ENCODE measurements at places on chromosomes 7 and 10.
A peak's percentile ranks its signal among the peaks of the same experiment; 100 is the strongest.

- no peak for DNase-seq
Observed at GRCh38 chr7:28130277-28130676, 50.3 kb downstream of the JAZF1 start.

- no peak for DNase-seq
Observed at GRCh38 chr7:2399848-2400587, 3.4 kb upstream of the CHST12 start.

DNA sequence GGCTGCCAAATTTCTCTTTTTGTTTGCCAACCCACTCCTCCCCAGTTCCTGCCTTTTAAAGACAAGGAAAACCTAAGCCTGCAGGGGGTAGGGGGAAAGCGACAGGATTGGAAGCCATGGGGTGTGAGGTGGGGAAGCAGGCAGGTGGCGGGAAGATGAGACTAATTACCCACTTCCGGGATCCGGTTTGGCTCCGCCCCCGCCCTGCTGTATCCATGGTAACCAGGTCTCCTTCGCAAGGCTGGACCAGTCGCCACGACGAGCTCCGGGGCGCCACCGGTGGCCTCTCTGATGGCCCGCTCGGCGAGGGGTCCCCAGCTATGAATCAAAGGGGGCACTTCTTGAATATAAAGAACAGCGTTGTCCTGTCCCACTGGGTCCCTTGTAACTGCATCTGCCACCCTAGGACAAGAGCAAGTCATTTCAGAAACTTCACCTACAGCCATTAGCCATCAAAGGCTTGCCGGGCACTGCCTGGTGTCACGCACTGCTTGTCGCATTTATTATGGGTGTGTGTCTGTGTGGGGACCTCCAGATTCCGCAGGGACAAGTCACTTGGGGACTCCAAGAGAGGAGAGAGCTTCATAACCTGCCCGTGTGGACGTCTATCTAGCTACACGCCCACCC is 55.4 kb upstream of the LMTK2 start:
- peak; percentile 29 for DNase-seq

DNA sequence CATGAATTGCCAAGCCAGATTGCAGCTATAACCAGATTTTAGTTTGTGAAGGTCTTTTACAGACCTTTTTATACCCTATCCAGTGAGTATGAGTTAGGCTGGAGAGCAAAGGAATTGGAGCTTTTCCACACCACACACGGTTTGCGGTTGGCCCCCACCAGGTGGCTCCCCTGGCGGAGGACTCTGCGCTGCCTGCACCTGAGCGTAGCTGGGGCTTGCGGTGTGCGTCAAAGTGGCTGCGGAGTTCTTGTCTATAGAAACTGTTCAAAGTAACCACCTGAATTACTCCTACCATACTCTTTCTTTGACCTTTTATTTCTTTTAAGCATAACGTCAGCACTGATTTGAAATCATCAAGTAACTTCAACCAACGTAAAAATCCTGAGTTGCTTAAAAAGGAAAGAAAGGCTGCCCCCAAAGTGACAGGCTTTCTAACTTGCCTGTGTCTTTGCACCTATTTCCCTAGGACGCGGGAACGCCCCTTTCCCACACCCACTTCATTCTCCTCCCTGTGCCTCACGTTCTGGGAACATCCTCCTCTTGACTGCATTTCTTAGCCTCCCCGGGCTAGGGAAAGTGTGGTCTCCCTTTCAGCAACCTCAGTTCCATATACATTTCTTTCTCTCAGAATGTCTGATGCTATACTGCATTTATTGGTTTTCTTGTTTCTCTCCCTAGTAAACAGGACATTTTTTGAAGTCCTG is 47.6 kb upstream of the TMEM72 start:
- peak; percentile 37 for DNase-seq

GRCh38 chr10:8306685-8307364 is 252.3 kb downstream of the GATA3 start:
- no peak for DNase-seq

- DNase-seq, result no peak
Observed at GRCh38 chr7:122306320-122307227, 2.0 kb upstream of the FEZF1 start.

GRCh38 chr10:27399871-27400270 is 104.2 kb upstream of the RAB18 start:
- no peak for DNase-seq

- no peak for DNase-seq
Observed at GRCh38 chr7:103811997-103812396, 177.5 kb downstream of the RELN start.

GRCh38 chr7:96823274-96823673 is 113.6 kb upstream of the SEM1 start:
- no peak for DNase-seq

GRCh38 chr7:149087376-149087775 is 3.1 kb downstream of the ZNF786 start:
- DNase-seq, result no peak

GRCh38 chr7:12756821-12757220 is 69.4 kb downstream of the ARL4A start:
- DNase-seq, result no peak

Measured in progenitor cell of endocrine pancreas (in vitro differentiated cells).